ENCODE measurements at places on chromosomes 12 and 14. TPM values are rescaled to one million over a fixed set of nuclear protein-coding genes. Genes with fewer than 3 reads are reported as not detected.
A peak's percentile ranks its signal among the peaks of the same experiment; 100 is the strongest.

- no peak for DNase-seq
These were observed 468.6 kb upstream of the SYT1 start for GRCh38 chr12:78395961-78396360.

DNA sequence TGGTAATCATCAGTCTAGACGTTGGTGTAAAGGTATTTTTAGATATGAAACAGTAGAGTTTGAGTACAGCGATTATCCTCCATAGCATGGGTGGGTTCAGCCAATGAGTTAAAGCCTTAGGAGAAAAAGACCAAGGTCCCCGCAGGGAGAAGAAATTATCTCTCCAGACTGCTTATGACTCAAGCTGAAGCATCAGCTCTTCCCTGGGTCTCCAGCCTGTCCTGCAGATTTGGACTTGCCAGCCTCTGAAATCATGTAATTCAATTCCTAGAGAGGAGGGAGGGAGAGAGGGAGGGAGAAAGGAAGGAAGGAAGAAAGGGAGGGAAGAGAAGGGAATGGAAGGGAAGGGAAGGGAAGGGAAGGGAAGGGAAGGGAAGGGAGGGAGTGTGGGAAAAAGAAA lies 12.0 kb upstream of the DTX1 start:
- no peak for DNase-seq

GRCh38 chr14:69789118-69789640 lies 7.9 kb downstream of the SLC10A1 start:
- no peak for DNase-seq

DNA sequence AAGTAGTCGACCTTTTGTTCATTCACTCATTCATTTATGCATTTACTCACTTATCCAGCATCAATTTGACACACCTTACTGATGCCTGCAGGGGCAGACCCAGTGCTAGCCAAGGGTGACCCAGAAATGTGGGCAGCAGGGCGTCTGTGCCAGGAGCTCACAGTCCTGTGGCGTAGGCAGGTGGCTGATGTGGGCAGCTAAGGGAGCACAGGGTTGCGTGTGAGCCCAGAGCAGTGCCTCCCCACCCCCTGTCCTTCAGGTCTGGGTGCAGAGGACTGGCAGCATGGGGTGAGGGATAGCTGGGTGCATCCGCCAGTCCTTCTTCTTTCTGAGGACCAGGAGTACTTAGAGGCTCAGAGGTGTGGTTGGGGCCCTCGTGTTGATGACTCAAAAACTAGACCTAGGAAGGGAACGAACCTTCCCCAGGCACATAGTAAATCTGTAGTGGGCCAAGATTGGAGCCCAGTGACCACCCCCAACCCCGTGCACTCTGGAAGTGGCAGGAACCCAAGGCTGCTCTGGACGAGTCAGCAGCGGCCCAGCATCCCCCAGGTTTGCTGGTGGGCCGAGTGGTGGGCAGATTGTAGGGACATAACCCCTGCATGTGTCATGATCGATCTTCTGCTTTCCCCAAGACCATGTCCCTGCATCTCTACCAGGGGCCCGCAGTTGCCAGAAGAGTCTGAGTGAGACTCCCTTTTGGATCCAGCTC lies 63.9 kb downstream of the BEGAIN start:
- no peak for DNase-seq

GRCh38 chr12:123961585-123962345 lies 10.9 kb downstream of the CCDC92 start:
- DNase-seq, result no peak

DNA sequence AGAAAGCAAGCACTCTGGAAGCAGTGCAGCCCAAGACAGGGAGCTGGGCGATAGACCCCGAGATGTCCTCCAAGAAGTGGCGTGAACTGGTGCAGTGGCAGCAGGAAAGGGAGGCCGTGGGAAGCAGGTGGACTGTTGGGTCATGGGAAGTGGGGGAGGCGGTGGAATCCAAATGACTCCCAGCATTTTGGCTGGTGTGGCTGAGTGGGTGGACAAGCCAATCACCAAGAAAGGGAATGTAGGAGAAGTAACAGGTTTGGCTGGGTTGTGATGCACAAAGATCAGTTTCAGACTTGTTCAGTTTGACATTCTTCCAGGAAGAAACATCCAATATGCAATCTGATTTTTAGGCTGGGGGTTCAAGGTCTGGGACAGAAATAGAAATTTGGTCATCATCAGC lies 46.0 kb upstream of the KTN1 start:
- DNase-seq, result no peak

- DNase-seq, result no peak
These were observed 65.0 kb upstream of the SINHCAF start for GRCh38 chr12:31390991-31391390.

GRCh38 chr12:23860019-23860418 lies 89.5 kb downstream of the SOX5 start:
- no peak for DNase-seq

GRCh38 chr12:131287015-131287937 lies 333.6 kb downstream of the ADGRD1 start:
- DNase-seq, result no peak

DNA sequence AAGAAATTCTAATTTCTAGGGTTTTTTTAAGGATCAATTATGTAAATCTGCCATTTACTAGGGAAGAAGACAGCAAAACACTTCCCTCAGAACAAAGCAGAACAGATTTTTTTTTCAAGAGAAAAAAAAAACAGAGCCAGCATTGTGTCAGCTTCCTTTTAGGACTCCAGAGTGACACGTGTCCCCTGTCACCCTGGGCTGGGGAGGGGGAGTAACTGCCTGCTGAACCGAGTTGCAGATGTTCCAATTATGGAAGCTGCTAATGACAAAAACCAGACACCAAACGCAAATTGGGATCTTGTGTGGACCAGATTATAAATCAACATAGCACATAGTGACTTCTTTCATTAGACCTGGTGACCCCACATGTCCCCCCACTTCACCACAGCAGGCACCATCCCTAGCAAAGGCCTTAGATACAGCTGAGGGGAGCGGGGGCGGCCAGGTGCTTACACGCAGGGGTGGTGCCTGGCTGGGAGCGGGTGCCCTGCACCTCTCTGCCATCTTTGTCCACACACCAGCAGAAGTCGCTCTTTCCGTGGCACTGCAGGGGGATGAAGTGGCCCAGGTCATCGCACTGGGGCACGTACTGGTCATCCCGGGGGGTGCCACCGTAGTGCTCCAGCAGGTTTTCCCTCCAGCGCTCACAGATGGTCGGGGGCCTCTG lies 25.4 kb downstream of the RTRAF start:
- DNase-seq, result no peak

DNA sequence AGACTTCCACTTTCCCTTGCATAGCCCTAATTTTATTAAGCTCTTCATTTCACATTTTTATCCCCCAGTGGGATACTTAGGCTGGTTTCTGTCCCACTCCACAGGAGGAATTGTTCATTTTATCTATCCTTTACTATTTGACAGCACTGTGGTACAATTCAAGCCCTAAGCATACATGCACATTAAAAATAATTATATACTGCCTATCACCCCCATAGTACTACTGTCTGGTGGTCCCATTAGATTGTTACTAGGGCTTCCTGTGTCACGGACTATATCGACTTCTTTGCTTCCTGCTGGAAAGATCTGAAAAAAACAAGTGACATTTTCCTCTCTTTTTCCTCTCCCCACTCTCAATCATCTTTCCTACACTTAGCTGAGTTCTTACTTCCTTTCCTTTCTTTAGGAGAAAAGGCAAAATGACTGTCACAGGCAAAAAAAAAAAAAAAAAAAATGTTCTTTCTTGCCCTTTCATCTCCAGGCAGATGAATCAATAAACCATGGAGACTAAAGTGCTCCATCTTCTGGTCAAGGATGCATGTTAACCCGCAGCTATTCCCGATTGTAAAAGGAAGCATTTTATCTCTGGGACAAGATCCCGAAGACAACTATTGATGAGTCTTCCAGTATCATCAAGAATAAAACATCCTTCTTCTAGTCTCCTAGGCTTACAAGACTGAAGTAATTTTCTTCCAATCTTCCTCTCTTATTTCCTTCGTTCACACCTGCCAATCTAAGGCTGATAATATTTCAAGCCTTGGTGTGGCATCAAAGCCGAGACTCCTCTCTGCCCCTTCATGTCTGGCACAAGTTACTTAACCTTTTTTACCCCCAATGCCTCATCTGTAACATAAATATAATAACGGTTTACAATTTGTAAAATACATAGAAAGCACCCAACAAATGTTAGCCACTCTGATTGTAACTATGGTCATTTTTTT lies 94.4 kb upstream of the PLEKHG7 start:
- peak; percentile 23 for DNase-seq

DNA sequence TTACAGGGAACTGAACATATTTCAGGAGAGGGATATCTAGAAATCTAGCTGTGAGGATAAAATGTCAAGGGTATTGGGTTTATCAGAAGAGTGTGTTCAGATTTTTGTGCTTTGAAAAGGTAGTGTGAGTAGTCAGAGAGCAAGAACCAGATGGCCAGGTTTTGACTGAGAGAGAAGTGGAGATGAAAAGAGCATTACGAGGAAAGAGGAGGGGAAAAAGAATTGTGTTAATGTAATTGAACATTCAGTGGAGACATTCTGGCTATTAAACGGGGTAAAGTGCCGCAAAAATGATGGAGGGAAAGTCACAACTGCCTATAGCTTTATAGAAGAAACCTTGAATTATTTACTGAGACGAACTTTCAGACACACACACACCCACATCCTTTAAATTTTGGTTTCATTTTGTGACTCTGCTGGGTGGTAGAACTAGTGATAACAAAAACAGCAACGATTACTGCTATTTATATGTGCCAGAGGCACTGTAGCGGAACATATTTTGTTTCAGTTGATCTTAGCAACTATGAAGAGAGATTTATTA lies 213.6 kb downstream of the ERC1 start:
- DNase-seq, result peak; percentile 25

GRCh38 chr12:50400104-50400637 lies 514 bp upstream of the LARP4 start:
- DNase-seq, result no peak

DNA sequence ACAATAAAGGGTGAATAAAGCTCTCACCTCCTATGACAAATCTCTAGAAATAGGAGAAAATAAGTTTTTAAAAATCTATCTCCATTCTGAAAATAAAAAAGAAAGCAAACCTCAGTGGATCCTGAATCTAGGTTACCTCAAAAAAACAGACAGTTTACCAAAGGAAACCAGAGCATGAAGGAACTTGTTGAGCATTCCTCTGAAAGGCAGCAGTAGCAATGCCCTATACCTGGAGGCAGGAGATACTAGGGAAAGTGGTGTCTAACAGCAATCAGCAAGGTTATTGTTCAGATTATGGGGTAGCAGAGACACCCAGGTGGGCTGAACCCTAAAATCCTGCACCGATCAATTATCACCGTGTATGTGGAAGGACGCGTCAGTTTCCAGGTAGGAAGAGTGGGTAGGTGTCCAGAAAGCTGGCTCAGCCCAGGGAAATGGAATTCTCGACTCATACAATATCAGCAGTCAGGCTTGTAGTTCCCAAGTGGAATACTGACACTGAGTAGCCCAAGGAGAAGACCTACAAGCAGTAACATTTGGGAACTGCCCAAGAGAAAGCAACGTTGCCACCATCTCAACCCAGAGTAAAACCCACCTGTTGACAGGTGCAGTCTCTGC lies 128.3 kb downstream of the ST8SIA1 start:
- no peak for DNase-seq

- DNase-seq, result no peak
These were observed 988.9 kb upstream of the FLRT2 start for GRCh38 chr14:84541018-84541417.

DNA sequence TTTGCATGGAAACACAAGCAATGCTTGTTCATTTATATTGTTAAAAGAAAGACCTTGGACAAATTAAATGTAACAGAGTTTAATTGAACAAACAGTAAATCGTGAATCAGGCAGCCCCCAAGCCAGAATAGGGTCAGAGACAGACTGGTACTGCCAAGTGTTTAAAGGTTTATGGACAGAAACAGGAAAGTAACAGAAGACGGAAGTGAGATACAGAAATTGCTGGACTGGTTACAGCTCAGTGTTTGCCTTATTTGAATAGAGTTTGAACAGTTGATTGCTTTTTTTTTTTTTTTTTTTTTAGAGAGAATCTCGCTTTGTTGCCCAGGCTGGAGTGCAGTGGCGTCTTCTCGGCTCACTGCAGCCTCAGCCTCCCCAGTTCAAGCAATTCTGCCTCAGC lies 50.3 kb downstream of the DAO start:
- DNase-seq, result no peak

DNA sequence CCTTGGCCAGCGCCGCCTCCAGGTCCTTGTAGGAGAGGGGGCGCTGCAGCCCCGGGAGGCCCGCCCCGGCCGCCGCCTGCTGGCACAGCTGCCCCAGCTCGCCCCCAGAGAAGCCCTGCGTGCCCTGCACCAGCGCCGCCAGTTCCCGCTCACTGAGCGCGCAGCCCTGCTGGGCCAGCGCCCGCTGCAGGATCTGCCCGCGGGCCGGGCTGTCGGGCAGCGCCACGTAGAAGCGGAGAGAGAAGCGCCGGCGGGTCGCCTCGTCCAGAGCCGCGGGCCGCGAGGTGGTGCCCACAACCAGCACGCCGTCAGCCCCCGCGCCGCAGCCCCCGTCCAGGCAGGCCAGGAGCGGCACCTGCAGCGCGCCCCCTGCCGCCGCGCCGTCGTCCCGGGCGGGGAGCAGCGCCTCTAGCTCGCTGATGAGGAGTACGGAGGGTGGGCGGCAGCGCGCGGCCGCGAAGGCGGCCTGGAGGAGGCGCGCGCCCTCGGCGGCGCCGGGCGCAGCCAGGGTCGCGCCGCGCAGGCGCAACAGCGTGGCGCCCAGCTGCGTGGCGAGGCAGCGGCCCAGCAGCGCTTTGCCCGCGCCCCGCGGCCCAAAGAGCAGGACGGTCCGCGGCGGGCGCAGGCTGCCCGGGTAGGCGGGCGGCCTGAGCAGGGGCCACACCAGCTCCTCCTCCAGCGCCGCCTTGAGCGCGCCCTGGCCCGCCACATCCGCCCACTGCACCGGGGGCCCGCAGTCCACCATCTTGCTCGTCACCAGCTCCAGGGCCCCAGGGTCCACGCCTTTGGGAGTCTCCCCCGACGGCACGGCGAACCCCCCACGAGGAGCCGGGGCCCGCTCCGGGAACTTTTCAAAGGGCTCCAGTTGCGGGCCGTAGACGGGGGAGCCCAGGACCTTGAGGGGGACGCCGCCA lies 27.7 kb downstream of the FIGNL2 start:
- peak; percentile 66 for DNase-seq

The SARNP gene
- 60.8 TPM for polyA plus RNA-seq

The B4GALNT1 gene
- polyA plus RNA-seq, result 2.5 TPM

The SALL2 gene
- polyA plus RNA-seq, result 11.6 TPM

The SLC8B1 gene
- polyA plus RNA-seq, result 13.8 TPM

The VRK1 gene
- polyA plus RNA-seq, result 45.6 TPM

The TSPAN19 gene
- not detected for polyA plus RNA-seq

The RAB15 gene
- not detected for polyA plus RNA-seq

The PLD4 gene
- 2.9 TPM for polyA plus RNA-seq

The TUNAR gene
- 0.06 TPM for polyA plus RNA-seq

The NKX2-1 gene
- polyA plus RNA-seq, result not detected

The CLEC14A gene
- polyA plus RNA-seq, result 23.8 TPM

The GAS2L3 gene
- polyA plus RNA-seq, result 28.8 TPM

The NTF3 gene
- polyA plus RNA-seq, result 2.2 TPM

The STRAP gene
- polyA plus RNA-seq, result 152 TPM

The ADAM20 gene
- polyA plus RNA-seq, result 0.18 TPM
